Urothelium cell line (cell line): ENCODE measurements at places on chromosomes 2 and 18.
A peak's percentile ranks its signal among the peaks of the same experiment; 100 is the strongest.

GRCh38 chr18:56248610-56249235 is 389.7 kb downstream of the TXNL1 start:
- DNase-seq = no peak

DNA sequence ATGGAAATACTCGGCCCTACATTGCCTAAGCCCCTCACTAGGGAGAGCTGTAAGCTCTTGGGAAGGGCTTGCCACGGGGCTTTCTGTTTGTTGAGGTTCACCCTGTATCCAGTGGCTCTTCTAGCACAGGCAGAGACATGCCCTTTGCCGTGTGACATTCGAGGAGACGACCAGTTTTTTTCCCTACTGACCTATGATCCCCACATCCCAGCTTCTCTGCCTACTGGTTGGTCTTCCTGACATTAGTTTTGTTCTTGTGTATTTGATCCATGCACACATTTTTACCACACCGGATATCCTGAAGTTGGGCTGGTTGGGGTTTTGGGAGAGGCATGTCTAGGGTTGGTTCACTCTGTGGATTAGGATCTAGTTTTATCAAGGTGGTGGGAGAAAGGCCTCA is 69.3 kb downstream of the NPAS2 start:
- DNase-seq = no peak

GRCh38 chr2:201674794-201675193 is 23.6 kb downstream of the MPP4 start:
- DNase-seq = no peak

DNA sequence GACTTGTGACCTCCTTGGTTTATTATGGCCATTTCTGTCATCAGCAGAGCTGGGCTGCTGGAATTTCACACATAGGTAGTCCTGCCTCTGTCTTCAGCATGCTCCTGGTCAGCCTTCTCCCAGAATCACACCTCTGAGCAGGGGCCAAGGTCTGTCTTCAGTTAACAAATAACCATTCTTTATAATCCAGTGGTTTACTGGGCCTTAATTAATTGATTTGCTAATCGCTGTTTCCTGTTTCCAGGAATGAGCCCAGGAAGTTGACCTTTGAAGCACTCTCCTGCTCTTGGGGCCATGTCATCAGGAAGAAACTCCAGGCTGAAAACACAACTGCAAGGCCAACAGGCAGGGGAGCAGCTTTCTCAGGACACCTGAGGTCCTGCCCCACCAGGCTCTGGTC is 278.5 kb downstream of the SRBD1 start:
- DNase-seq = no peak

GRCh38 chr2:146365041-146365440 is 1479.8 kb upstream of the ACVR2A start:
- DNase-seq = no peak

GRCh38 chr2:239471011-239471792 is 70.4 kb upstream of the HDAC4 start:
- no peak for DNase-seq

DNA sequence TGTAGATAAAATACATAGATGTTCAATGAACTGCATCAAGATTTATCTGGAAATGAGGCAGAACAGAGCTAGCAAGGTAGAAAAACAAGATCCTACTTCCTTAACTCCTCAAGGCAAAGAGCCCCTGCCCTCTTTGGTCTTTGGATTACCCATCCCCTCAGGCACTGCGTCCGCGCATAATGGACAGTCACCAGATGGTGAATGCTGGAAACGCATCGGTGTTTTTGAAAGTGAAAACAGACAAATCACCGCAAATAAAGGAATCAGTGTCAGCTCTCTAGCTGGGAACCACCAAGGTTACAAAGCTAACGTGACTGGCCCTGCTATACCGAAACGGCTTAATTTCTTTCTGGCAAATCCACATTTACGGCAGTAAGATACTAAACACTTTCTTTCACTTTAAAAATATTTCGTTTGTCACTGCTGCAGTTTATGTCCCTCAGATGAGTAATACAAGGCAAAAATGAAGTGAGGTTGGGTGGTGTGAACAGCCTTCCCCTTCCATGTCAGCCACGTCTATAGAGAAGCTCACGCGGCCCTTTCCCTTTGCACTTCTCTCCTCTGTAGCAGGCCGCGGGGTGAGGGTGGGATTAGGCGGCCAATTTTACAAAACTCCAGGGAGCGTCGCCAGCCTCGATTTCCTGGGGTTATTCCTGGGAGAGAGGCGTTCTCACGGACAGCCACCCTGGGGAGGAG is 627 bp upstream of the GALR1 start:
- DNase-seq = peak; percentile 21

- no peak for DNase-seq
These were observed 87.6 kb downstream of the ALPK2 start for GRCh38 chr18:58541146-58541788.

DNA sequence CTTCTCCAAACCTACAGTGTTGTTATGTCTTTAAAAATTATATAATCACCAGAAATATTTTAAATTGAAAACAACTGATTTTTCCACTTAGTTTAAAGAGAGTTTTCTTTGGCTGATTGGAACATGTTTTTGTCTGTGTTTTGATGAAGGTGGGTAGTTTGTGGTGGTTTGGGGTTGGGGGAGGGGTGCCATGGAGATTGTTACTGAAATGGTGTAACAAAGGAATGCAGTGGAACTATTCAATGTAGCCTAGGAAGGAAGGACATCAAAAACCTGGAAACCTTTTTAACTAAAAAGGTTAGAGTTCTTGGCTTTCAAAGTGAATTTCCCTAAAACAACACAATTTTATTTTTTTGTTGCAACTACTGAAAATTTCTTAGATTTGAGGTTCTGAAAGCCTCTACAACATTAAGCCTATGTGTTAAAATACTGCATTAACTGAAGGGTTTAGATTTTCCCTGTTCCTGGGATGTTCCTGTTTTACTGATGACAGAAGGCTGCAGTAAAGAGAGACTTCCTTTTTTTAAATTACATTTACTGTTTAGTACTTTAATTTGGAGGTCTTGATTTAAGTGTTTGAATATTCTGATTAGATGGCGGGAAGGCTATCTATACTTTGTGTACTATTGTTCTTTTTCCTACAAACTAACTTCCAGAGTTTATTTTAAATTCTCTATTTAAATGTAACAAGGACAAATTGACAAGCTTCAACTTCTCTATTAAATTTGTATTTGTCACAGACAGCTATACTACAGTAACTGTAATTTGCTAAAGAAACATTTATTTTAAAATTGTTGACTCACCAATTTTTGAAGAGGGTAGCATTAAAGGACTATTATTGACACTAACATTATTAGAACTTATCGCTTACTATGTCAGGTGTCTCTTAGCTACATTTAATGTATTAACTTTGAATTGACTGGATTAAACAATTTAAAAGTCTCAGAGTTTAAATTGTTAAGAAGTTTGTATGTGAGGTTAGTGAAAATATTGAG is 87.7 kb downstream of the LIMS1 start:
- DNase-seq = no peak

- DNase-seq = no peak
These were observed 27.7 kb downstream of the THOC1 start for GRCh38 chr18:240175-240574.

DNA sequence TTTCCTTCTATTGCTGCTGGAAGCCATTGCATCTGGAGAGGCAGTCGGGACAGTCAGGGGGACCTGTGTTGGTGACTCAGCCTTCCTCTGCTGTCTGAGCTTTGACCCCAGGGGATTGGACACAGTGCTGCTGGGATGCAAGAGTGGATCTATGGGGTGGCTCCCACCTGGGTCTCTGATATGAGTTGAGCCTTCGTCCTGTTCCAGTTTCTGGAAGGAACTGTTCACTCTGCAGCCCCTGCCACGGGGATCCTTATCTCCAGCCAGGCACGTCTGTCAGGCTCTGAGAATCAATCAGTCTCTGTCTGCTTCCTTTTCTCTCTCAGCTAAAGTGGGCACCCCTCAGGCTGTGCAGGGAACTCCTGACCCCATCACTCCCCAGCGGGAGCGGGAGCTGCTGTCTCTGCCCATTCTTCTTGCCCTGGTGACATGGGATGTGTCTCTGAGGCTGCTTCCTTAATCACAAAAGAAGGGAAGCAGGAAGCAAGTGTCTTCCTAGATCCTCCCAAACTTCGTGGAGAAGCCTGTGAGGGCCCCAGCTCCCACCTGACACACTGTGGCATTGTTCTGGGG is 51.7 kb downstream of the ARHGAP28 start:
- DNase-seq = no peak

GRCh38 chr2:118850901-118851415 is 3.5 kb upstream of the EN1 start:
- no peak for DNase-seq

DNA sequence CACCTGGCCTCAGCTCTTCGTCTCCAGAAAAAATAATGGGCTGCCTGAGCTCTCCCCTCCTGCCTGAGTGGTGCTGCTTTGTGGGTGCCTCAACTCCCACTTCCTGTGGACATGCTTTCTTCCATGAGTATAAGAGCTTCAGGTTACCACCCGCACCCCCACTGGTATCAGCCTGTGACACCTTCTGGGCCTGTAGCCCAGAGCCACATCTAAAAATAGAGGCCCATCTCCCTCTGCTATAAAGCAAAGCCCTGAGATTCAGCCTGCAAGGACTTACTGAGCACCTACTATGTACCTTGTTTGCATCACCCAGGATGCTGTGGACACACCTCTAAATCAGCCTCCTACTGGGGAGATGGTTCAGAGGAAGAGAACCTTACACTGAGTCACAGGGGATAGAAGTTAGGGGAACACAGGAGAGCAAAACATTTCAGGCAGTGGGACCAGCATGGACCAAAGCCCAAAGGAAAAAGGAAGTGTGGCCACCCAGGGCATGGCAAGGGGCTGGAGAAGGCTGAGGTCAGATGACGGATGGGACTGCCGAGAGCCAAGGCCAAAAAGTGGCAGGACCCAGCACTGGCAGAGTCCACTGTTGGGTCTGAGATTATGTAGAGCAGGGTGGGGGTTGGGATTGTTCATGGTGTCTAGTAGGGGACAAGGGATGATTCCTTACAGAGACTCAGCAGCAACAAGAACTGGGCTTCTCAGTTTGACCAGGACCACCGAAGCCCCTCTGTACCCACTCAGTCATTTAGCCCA is 123.7 kb upstream of the PPP1CB start:
- DNase-seq = no peak

- no peak for DNase-seq
These were observed 163.7 kb upstream of the ACVR2A start for GRCh38 chr2:147681093-147681492.

- DNase-seq = no peak
These were observed 9.6 kb downstream of the GDF7 start for GRCh38 chr2:20676353-20677215.

- no peak for DNase-seq
These were observed 303.6 kb downstream of the NDUFA10 start for GRCh38 chr2:239721531-239721930.

- no peak for DNase-seq
These were observed 114.9 kb upstream of the SIX3 start for GRCh38 chr2:44826601-44827000.

GRCh38 chr2:240250985-240251847 is 110.8 kb upstream of the OTOS start:
- peak; percentile 89 for DNase-seq

GRCh38 chr2:42827647-42828486 is 35.5 kb upstream of the HAAO start:
- peak; percentile 91 for DNase-seq

DNA sequence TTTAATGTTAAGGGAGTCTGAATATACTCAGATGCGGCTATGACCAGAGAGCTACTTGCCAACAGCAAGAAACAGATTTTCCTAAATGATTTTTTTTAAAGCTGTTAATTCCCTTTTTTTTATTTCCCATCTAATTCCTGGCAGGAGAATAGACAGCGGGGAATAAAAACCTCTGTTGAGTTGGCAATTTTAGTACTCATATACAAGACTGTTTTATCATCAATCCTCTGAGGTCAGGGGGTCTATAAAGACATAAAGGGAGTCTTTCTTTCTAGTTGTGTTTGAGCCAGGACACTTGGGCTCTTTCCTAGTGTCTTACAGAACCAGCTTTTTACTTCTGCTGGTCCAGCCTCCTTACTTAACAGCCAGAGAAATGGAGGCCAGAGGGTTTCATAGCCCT is 29.4 kb downstream of the MAIP1 start:
- no peak for DNase-seq

GRCh38 chr18:3454365-3455089 is 4.6 kb downstream of the TGIF1 start:
- peak; percentile 82 for DNase-seq

- no peak for DNase-seq
These were observed 68.1 kb downstream of the GNAL start for GRCh38 chr18:11757084-11757590.

GRCh38 chr2:27225526-27225925 is 8.4 kb downstream of the CAD start:
- no peak for DNase-seq

DNA sequence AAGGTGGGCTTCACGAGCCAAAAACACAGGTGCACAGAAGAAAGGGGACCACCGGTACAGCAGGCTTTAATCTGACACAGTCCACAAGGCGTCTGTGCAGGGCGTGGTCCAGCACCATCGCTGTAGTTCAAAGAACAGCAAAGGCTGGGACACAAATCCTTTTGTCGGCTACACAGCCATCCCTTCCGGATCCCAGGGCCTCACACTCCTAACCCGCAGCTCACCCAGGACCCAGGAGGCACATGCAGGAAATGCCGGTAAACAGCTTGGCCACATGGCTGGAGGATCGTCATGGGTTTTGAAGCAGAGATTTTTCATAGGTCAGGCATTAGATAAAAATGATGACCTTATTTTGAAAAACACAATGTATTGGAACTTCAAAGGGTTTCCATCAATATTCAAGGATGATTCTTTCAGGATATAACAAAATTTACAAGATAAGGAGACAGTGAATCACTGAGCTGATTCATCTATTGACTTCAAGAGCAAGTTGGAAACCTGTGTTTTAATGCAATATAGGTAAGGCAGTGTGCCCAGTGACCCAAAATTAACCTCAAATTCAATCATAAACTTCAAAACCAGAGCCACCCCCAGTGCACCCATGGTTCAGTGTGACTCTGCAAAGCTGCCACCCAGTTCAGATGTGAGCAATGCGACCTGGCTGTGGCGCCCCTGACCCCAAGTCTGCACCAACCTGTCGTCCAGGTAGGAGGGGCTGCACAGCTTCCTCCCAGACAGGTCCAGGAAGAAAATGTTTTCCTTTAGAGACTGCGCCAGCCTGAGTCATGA is 74.4 kb downstream of the TMEM18 start:
- DNase-seq = peak; percentile 13

GRCh38 chr2:134276381-134277172 is 22.7 kb downstream of the MGAT5 start:
- no peak for DNase-seq

- DNase-seq = no peak
These were observed 138.2 kb downstream of the UBR3 start for GRCh38 chr2:169965495-169965894.

GRCh38 chr2:161100211-161100895 is 59.9 kb upstream of the TANK start:
- DNase-seq = no peak

DNA sequence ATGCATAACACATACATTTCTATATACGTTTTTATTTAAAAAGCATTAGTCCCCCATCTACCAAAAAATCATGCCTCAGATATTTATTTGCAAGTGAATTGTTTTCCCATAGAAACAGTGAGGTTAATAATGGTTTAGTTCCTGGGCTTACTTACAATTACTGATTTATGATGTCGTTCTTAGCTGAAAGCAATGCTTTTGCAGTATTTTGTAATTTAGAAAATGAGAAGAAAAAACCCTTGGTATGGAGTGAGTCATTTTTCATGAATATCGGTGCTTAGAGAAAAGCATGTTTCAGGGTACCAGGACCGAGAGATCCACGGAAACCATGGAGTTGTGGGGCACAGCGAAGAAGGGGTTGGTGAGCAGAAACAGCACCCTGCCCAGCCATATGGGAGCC is 12.0 kb upstream of the CDK15 start:
- DNase-seq = no peak

- DNase-seq = no peak
These were observed 326.4 kb downstream of the NR4A2 start for GRCh38 chr2:156005999-156006712.

GRCh38 chr2:230408244-230408842 is 7.7 kb upstream of the SP100 start:
- DNase-seq = no peak
